ENCODE measurements at places on chromosomes 2 and 18. TPM values are rescaled to one million over a fixed set of nuclear protein-coding genes. Genes with fewer than 3 reads are reported as not detected.

GRCh38 chr2:172884336-172884735 is 148.7 kb downstream of the RAPGEF4 start:
- H3K4me1 ChIP-seq = no peaks in the 10 kb centered on the region
- H3K4me3 ChIP-seq = no peak overlapping the region
- peaks cover 14% of the 10 kb centered on the region for H3K27me3 ChIP-seq

DNA sequence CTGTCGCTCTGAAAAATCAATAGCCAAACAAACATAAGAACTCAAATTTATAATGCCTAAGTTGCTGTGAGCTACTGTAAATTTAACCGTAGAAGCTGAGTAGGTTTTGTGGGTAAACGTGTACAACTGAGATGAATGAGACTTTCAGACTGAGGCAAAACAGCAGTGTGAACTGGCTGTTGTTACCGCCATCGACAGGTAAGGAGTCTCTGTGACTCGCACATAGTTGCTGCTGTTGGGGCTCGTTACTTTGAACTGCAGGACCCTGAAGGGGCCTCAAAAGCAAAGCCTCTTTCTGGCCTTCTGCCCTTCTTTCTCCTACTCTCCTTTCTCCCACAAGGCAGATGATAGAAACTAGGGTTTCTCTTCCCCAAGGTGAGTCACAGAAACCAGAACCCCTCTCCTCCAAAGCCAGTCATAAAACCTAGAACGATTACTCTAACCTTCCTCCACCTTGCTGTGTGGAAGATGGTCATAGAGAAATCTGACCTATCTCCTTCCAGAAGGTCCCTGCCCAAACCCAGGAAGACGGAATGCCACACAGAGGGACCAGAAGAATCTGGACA is 101.2 kb downstream of the DLGAP1 start:
- no peak overlapping the region for H3K27ac ChIP-seq
- no peak for DNase-seq
- H3K4me3 ChIP-seq = no peak overlapping the region
- no peaks in the 10 kb centered on the region for H3K27me3 ChIP-seq
- H3K4me1 ChIP-seq = peaks cover 15% of the 10 kb centered on the region

- H3K4me3 ChIP-seq = no peak overlapping the region
- H3K27me3 ChIP-seq = no peaks in the 10 kb centered on the region
- H3K4me1 ChIP-seq = no peaks in the 10 kb centered on the region
- no peaks in the 10 kb centered on the region for H3K36me3 ChIP-seq
These were observed 23.7 kb downstream of the ICA1L start for GRCh38 chr2:202847693-202848524.

DNA sequence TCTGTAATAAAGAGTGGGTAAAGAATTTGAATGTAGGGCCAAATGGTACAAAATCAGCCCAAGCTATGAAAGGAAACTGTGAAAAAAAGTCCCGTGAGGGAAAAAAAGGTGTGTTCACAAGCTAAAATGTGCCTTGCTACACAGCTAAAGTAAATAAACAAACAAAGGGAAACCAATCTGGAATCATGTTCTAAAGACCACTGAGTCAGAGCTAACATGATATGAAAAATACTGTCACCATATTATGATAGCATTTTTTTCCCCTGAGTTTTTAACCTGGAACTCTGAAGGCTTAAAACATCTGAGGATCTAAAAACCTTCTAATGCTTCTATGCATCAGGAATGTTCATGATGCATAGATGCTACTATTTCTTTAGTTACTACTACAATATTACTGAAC is 58.8 kb downstream of the SCN1A start:
- no peak overlapping the region for H3K4me3 ChIP-seq
- DNase-seq = no peak
- H3K4me1 ChIP-seq = no peaks in the 10 kb centered on the region
- no peaks in the 10 kb centered on the region for H3K36me3 ChIP-seq
- no peak overlapping the region for H3K27ac ChIP-seq
- H3K27me3 ChIP-seq = no peaks in the 10 kb centered on the region

OXER1 gene
- total RNA-seq = 0.46 TPM

RNF25 gene
- 39.4 TPM for total RNA-seq

ABCB11 gene
- not detected for total RNA-seq

ATOH8 gene
- total RNA-seq = 4.6 TPM
